Stimulated activated CD4-positive, alpha-beta T cell treated with anti-CD3 and anti-CD28 coated beads, Interleukin-1b, Interleukin-23, amount 100 ng/mL, for 4 hours (primary cell): ENCODE measurements at places on chromosomes 3 and 15.
A peak's percentile ranks its signal among the peaks of the same experiment; 100 is the strongest.

DNA sequence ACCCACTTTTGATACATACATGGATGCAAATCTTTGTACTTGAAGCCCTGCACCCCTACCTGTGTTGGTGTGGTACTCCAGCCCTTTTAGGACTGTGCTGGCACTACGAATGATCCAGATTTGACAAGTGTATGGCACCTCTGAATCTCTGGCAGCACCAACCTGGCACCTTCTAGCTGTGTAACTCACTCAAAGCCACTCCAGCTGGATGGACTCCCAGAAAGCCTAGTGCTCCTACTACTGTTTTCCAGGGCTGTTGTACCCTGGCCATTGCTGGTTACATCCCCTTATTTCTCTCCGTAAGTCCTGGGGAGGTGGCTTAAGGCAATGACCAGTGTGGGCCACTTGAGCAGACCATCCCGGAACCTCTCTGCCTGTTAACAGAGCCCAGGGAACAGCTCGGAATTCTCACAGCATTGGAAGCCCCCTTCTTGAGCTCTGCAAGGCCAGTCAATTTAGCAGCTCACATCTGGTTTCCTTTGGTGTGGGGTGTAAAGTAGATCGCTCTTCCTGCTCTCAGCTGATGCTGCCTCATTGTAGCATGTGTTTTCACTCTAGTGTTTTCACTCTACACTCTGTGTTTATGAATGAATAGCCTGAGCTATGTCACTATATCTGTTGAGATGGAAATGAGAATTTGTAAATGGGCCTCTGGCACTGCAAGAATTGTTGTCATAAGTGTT is 12.2 kb downstream of the CALML4 start:
- no peak for DNase-seq

DNA sequence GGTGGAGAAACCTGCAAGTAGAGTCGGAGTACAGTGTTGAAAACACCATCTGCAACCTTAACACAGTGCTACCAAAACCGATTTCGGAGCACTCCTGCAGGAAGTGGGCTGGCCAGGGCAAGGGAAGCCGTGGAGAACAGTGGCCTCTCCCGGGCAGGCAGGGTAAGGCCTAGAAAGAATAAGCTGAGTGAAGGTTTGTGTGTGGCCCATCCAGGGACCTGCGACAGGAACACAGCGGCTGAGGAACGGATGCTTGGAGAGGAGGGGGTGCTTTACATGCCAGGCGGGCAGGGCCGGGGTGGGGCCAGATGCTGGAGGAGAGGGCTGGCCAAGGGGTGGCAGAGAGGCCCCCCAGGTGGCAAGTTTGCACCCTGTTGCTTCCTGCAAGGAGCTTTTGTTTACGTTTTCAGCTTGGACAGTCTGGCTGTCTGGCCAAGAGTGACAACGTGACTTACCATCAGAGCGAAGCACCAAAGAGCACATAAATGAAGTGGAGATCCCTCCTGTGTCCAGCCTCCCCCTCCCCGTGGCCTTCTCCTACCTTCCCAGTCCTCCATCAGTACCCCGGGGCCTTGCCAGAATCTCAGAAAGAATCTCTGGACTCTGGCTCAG is 156.5 kb downstream of the PGPEP1L start:
- peak; percentile 30 for DNase-seq

DNA sequence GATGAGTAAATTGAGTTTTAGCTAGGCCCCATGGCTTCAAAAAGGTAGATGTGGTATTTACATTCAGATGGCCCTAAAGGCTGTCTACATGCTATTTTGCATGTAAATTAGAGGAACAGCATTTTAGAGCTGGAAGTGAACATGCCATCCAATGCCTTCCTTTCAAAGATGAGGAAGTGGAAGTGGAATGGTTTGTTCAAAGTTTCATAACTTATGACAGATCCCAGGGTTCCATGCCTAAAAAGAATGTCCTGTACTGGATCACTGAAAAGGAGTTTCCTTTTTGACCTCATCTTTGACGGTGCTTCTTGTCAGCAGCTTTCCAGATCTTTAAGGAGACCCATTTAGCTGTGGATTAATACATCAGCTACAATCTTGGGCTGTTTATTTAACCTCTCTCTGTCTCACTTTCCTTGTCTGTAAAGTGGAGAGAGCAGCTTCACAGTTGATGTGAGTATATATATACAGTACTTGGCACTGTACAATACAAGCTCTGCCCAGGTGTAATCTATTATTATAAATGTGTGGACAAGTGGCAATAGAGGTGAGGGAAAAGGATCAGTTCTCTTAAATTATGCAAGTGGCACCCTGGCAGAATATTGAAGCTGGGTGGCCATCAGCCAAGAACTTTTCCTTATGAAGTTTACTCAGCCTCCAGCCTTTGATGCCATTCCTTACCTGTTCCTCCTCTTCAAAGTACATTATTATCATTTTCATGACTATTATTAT is 68.7 kb upstream of the GOLGA8B start:
- DNase-seq: no peak

GRCh38 chr3:101388706-101389105 is 68.3 kb upstream of the IMPG2 start:
- no peak for DNase-seq

DNA sequence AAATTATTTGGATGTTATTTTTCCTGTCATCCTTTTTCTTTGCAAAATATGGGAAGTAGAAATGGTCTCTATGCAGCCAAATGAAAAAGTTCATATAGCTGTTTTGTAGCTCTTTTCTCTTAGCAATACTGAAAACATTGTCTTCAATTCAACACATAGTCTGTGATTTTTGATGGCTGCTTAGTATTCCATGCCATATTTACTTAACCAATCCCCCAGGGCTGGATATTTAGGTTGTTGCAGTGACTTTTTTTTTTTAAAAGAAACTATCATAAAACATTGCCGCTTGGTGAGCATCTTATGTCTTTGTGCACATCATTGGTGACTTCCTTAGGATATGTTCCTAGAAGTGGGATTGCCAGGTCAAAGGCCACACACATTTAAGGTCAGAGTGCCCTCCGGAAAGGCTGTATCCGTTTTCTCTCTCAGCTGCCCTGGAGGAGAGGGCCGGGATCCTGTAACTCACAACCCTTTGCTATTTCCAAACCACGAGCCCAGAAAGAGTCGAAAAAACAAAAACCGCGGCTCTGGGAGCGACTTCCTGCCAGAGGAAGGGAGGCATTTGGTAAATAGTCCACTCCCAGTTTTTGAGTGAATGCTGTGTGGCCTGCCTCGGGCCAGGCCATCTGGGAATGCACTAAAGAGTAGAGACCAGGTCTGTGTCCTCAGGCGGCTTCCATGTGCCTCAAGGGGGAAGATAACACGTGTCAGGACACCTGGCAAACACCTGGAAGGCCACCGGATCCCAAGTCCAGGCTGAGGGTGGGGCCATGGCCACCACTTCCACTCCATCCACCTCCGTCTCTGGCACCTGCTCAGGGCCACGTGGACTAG is 41.9 kb downstream of the SMAD6 start:
- DNase-seq: no peak

GRCh38 chr15:68994149-68994548 is 20.3 kb upstream of the NOX5 start:
- no peak for DNase-seq

DNA sequence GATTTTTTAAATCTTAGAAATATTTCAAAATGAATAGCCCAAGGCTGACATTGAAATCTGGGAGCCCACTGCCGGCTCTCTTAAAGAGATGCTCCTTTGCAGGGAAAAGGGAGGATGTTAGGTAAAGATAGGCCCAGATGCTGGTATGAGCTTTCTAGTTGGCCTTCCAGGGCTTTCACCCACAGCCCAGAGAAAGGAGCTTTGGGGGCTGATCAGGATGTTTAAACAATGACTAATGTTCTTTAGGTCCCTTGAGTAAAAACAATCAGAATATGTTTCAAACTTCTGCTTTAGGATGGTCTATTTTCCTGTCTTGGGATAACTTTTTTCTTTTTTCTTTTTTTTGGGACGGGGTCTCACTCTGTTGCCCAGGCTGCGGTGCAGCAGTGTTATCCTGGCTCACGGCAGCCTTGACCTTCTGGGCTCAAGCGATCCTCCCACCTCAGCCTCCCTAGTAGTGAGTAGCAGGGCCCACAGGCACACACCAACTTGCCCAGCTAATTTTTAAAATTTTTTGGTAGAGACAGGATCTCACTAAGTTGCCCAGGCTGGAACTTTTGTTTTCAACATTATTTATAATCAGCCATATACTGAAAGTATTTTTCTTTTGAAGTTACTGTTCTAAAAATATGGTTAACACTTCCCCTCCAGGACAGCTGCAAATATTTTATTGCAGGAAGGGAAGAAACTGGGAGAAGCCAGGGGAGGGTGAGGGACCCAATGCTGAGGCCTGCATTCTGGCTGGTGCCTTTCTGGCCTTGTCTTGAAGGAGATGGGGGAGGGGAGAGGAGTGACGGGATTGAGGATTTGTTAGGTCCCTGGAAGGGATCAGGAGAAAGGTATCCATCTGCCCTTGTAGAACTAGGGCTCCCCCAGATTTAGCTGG is 70.1 kb downstream of the TRAK1 start:
- DNase-seq: no peak

- DNase-seq: no peak
These were observed 35.2 kb upstream of the TF start for GRCh38 chr3:133711013-133711412.

DNA sequence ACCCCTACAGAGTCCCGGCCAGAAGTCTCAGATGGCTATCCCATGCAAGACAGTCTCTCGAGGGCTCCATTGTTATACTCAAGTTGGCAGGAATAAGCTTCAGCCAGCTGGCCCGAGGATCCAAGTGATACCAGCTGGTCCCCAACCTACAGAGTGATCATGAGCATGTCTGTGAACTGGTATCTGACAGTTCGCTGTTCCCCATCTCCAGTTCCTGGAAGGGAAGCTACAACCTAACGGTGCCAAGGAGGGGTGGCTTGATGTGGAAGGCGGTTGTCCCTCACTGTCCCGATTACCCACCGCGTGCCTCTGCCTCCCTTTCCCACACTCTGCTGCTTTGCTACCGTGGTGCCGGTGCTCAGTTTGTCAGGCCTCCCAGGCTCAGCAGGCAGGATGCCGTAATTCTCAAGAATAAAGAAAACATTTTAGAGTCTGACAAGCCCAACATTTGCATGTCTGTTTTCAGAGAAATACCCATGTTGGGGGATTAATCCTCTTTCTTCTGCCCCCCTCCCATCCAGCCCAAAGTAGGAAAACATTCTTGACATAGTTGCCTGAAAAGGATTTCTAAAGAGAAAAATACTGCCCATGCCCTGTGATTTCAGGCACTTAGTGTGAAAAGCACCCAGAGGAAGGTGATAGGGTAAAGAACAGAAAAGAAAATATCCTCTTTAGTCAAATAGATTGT is 49.4 kb upstream of the HES1 start:
- DNase-seq: no peak

DNA sequence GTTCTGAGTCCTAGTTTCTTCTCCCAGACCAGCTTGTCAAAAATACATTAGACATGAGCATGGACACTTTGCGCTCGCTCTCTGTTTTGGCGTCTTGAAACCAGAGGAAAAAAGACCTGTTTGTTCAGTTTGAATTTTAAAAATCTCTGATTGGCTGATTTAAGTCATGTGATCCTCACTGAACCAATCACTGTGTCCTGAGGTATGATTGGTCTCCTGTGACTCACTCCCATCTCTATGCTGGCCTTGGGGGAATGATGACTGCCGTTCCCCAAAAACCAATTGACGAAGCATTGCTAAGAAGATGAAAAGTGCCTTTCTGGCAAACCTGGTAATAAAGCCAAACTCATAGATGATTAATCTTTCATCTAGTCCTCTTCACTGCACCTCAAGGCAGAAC is 256.5 kb downstream of the IL5RA start:
- no peak for DNase-seq

DNA sequence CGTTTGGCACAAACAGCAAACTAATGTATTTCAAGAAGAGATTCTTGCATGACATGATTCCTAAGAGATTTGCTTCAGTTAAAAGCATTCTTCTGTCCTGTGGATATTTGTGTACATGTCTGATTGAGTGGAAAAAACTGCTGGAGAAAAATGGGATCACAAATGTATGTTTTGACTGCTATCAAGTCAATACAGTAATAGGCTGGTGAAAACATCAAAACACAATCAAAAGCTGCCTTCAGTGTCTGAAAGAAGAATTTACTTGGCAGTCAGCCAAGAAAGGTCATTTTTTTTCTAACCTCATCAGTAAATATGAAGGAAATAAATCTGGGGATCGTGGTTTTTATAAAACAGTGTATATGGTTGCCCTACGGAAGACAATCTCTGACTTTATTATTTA is 1214.8 kb downstream of the NSUN3 start:
- DNase-seq: no peak

- DNase-seq: no peak
These were observed 27.2 kb downstream of the CYFIP1 start for GRCh38 chr15:22952796-22953579.

DNA sequence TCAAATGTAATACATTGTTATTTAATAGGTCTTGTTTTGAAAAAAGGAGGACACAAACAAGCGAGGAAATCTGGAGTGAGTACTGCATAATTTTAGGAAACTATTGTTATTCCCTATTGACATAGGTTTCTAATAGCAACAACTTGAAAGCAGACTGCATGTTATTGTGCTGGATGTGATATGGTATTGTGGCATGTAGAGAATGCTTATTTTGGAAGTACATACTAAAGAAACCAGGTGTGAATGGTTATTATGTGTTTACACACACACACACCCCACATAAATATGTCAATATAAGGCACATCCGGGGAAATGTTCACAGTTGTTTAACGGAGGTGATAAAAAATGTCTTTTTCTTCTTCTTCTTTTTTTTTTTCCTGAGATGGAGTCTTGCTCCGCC is 5.9 kb upstream of the MORF4L1 start:
- DNase-seq: no peak

DNA sequence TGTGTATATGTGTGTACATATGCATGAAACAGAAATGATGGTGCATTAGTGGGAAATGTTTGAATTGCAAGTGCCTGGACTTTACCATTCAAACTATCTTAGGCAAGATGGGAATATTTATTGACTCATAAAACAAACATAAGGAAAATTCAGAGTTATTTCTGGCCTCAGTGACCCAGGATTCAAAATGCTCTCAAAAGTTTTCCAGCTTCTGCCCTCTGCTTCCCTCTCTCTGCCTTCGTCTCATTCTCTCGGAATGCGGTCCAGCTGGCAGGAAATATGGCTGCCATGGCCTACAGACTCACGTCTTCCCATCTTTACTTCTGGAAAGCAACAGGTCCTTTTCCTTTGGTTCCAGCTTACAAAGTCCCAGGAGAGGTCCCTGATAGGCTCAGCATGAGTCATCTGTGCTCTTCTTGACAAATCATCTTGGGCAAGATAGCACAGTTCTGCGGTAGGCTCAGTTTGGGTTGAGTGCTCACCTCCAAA is 8.7 kb upstream of the ZNF774 start:
- DNase-seq: no peak

DNA sequence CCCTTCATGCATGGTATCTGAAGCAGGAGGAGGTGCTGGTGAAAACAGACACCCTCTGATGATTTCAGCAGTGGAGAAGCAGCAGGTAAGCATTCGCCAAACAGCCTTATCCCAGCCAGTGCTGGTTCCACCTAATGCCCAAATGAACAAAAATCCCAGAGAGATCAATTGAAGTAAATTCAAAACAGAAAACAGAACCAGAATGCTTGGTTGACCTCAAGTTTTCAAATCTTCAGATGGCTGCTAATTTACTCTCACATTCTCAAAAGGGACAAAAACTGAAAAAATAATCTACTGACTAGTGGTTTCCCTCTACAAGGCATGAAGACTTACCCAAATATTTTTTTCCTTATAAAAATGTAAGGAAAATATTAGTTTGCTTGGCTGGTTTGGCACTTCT is 87.0 kb upstream of the MYO5C start:
- no peak for DNase-seq

- no peak for DNase-seq
These were observed 11.8 kb downstream of the KLF13 start for GRCh38 chr15:31338318-31338878.
